HS-5 (cell line): ENCODE measurements at places on chromosomes 13 and 19.

DNA sequence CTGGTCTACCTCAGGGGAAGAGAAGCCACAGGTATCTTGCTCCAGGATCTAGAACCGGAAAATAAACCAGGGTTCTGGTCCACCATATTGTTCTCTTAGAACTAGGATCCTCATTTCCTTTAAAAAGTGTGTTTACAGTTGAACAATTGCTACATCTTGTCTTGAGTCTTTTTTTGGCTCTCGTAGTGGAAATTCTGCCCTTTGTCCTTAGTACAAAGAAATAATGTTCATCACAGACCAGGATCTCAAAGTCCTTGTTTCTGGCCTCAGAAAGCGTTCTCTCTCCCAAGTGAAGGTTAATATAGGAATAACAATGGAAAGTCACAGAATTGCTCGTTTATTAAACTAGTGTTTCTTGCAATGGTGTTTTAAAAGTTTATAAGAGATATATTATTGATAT is 20.8 kb downstream of the KLF2 start:
- no peak for DNase-seq

DNA sequence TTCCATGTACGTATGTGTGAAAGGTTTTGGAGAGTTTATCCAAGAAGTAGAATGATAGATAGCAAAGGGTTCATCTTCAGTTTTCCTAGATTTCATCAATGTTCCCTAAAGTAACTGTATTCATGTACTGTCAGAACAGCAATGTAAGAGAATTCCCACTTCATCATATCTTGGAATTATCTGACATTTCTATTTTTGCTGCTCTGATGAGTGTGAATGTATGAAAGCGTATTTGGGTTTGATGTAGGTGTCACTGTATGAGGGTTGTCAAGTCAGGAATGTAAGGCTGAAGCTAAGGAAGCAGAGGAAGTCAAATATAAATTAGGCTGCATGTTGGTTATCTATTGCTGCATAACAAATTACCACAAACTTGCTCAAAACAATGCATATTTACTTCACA is 7.2 kb upstream of the KATNAL1 start:
- DNase-seq = no peak

DNA sequence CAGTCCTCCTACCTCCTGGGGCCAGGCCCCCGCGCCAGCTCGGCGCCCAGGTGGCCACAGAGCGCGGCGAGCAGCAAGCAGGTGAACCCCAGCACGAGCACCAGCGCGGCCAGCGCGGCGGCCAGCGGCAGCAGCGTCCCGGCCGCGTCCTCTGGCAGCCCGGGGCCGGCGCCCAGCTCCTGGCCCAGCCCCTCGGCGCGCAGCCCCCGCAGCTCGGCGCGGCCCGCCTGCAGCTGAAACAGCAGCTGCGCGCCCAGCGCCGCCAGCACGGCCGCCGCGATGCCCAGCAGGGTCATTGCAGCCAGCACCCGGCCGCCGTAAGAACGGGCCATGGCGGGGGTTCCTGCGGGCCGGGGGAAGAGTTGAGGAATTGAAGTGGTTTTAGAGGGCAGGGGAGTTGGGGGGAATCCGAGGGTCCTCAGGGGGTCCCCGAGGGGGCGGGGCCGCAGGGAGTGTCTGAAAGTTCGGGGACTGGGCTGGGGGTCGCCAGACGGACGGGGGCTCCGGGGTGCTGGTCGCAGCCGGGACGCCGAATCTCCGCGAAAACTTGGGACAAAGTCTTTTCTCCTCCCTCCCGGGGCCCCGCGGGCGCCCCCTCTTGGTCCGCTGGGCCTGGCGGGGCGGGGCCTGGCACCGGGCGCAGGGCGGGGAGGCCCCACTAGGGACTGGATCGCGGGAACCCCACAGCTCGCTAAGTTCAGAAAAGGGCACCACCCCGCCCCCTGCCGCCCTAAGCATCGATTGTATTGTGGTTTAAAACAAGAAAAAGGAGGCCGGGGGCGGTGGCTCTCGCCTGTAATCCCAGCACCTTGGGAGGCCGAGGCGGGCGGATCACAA is at the start of gene TMEM221:
Gene TMEM221 (minus strand): TSS at position 538 of the 837 bp plus-strand sequence. CDS start 206 bp downstream, at position 332.
- DNase-seq = no peak

- no peak for DNase-seq
Measured at GRCh38 chr13:43150369-43151207, 127.2 kb downstream of the DNAJC15 start.

DNA sequence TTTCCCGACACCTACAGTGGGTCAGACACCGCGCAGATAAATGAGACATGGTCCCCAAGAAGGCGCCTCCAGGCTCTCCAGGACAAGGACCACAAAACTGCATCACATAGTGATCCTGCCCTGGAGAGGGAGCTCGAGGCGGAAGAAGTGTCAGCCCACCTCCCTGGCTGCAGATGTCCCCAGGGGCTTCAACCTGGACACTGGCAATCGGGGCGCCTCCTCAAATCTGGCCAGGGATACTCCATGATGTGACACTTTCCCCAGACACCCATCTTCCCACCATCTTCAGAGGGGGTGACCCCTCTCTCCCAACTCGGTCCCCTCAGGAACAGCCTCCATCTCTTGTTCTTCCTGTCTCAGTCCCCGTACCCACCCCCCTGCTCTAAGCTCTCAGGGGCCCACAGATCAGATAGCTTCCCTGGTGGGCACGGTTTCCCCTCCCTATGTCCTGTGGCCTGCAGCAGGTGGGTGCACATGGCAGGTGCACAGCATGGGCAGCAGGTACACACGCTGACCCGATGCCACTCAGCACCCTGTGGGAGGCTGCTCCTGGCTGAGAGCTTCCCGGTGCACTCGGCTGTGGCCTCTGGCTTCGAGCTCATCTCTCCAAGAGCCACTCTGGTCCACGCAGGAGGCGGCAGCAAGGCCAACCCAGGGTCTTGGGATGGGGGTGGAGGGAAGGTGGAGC is 61.2 kb downstream of the PEPD start:
- no peak for DNase-seq

- DNase-seq = no peak
Measured at GRCh38 chr19:49978324-49978723, 17.4 kb upstream of the SIGLEC11 start.

- DNase-seq = no peak
Measured at GRCh38 chr13:44158881-44159632, 214.6 kb upstream of the SERP2 start.

GRCh38 chr19:45218911-45219743 is 26.1 kb downstream of the EXOC3L2 start:
- no peak for DNase-seq

GRCh38 chr13:19604306-19604705 is 29.2 kb upstream of the MPHOSPH8 start:
- DNase-seq = no peak

- DNase-seq = no peak
Measured at GRCh38 chr13:25727810-25728209, 324.0 kb downstream of the SHISA2 start.

- DNase-seq = peak; percentile 43
Measured at GRCh38 chr13:66635526-66635925, 594.6 kb downstream of the PCDH9 start.

- no peak for DNase-seq
Measured at GRCh38 chr19:49591731-49592485, 926 bp downstream of the PRR12 start.

DNA sequence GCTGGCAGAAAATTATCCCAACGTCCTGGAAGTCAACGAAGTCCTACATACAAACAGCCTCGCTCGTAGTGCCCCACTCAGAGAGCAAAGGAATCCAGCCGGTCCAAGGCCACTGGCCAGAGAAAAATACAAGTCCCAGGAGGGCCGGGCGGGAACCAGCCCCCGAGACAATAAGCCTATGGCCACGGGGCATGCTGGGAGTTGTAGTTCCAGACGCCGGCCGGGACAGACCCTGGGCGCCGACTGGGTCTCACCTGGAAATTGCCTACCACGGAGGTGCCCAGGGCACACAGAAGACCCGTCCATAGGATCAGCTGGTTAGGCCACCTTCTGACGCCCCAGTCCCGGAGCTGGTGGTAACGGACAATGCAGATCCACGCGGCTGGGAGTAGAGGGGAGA is 5.4 kb downstream of the TMEM150B start:
- no peak for DNase-seq

- DNase-seq = no peak
Measured at GRCh38 chr13:53513226-53513625, 484.6 kb downstream of the OLFM4 start.

DNA sequence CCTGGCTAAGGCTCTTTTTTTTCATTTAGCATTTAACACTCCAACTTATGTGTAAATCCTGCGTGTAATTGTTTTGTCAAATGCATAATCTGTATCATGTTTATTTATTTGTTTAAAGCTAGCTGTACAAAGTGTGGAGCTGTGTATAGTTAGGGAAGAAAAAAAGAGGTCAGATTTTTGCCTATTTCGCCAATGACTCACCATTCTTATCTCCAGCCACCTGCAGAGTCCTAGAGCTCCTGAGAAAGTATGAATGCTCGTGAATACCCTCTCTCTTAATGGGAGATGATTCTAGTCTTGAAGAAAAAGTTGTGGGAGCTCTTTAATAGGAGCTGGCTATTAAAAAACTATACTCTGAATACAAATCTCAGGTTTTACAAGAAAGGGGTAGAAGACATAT is 778.8 kb upstream of the SLITRK5 start:
- DNase-seq = no peak

DNA sequence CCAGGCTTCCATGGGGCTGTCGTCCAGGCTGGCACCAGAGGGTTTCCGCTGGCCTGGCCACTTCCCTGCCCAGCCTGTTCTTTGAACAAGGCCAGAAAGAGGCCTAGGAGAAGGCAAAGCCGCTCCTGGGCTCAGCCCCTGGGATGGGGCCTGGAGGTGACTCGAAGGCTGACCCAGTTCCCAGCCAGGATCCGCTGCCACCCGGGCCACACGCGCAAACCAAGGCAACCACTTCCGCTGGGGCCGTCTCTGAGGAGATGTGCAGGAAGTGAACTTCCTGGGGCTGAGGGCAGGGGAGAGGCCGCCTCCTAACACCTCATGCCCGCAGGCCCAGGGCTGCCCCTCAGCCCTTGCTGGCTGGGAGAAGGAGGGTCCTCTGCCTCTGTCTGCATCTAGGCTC is 15.2 kb downstream of the PLEKHF1 start:
- DNase-seq = no peak

DNA sequence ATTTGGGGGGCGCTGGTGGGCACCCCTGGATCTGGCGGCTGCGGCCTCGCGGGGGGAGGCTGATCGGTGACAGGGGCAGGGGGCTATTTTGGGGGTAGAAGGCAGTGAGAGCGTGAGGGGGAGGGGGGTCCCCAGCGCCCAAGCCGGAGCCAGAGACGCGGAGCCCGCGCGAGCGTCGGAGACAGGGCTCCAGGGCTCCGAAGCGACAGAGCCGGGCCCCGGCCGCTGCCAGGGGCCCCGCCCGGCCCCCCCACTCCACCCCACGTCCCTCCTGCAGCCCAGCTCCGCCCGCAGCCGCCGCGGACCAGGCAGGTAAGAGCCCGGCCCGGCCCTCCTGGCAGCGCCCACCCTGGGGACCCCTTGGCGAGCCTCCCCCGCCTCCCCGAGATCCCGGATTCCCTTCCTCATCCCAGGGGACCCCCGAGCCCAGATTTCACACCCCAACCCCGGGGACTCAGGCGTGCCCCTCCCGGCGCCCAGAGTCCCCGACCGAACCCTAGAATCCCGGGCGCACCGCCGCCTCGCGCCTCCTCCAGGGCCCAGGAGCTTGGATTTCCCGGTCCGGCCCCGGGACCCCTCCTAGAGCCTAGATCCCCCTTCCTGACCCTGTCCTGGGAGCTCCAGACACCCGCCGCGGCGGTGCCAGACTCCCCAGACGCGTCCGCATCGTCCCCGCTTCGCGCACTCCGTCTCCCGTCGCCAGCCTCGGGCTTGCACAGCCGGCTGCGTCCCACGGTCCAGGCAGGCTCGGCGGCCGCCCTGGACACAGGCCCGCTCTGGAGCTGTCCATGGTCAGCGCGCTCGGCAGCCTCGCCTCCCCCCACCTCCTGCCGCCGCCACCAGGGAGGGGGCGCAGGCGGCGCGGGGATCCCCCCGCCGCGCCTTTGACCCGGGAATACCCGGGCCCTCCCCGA is at the start of gene PPFIA3:
Gene PPFIA3 (plus strand): TSS at position 134 of the 914 bp plus-strand sequence. CDS start 8,330 bp downstream, outside the sequence.
- DNase-seq = no peak

DNA sequence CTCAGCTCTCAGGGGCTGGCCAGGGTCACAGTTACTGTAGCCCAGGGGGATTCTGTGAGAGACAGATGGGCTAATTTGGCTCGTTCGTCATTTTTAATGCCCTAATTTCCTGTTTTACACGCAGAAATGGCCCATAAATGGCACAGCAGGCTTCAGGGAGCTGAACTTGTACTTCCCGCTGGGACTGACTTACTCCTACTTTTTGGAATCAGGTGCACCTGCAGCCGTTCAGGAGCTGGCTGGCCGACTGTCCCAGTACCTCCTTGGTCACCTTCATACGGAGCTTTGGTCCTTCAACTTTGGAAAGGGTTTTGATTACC is 62.4 kb upstream of the URI1 start:
- no peak for DNase-seq

DNA sequence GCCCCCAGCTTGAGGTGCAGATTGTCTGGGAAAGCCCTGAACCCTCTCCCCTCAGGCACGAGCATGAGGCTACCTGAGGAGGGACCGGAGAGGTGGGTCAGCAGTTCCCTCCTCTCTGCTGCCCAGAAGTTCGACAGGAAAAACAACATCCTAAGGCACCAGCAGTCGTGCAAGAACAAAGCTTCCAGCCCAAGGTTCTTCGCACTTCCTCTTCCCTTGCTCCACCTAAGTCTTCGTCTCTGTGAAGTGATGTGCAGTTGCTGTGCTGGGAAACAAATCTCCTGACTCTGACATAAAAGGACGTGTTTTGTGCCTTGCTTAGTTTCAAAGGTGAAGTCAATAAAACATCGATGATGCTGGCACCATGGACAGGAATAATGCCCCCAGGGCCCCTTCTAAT is 173.3 kb downstream of the USP12 start:
- DNase-seq = no peak

- DNase-seq = no peak
Measured at GRCh38 chr19:5895890-5896289, 7.7 kb downstream of the NDUFA11 start.

- no peak for DNase-seq
Measured at GRCh38 chr19:33187183-33187540, 7.0 kb upstream of the LRP3 start.
